GM04504 (cell line): ENCODE measurements at places on chromosomes 5 and 9.

DNA sequence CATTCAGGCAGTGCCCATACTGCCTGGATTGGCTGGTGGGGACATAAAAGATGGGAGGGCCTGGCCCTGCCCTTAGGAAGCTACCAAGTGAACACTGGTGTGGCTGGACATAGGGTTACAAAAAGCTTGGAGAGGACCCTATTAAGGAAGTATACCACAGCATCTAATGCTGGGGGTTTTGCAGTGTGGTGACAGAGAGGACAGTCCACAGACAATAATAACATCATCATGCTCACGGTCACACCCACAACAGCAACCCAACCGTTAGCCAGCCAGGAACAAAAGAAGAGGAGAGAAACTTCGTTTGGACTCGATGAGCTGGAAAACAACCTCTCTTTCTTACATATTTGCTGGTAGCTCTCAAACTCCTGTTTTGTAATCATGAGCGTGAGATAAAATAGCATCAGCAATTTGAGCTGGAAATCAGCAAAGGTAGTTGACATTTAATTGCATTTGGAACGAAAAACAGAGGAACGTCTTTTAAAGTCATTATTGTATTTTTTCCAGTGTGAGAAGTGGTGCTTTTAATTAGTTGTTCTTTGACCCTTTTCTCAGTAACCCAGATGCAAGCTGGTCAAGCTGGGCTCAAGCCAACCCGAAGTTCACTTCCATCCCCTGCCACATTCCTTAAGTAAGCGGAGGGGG, 73.4 kb downstream of the NSG2 start:
- no peak for DNase-seq

GRCh38 chr9:100619665-100620064, 41.8 kb downstream of the CAVIN4 start:
- no peak for DNase-seq

- DNase-seq: no peak
Observed at GRCh38 chr9:96163161-96163560, 138.8 kb downstream of the HSD17B3 start.

DNA sequence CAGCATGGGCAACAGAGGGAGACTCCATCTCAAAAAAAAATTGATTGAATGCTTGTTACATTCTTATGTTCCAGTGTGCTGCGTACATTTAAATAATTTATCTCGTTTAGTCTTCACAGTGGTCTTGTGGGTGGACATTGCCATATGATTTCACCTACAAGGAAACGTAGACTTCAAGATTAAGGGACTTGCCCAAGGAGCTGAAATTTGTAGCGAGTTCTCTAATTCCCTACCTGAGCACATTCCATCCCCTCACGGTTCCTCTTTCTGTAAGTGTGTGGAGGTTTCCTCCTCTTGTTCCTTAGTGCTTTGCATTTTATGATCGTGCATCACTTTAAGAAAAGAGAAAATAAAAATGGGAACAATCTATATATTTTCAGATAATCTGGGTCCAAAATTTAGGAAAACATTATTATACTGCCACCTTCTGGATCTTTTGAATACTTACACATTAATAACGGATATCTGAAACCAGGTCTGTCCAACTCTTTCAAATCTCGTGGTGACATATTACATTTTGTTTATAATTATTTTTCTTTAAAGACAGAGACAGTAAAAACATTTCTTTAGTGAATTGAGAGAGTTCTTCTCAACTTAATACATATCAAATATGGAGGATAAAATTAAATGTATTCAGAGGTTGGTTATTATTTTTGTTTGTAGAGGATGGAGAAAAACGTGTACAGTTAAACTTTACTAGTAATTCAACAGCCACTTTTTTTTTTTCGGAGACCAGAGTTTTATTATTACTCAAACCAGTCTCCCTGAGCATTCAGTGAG, 29.9 kb upstream of the C7 start:
- DNase-seq: no peak

DNA sequence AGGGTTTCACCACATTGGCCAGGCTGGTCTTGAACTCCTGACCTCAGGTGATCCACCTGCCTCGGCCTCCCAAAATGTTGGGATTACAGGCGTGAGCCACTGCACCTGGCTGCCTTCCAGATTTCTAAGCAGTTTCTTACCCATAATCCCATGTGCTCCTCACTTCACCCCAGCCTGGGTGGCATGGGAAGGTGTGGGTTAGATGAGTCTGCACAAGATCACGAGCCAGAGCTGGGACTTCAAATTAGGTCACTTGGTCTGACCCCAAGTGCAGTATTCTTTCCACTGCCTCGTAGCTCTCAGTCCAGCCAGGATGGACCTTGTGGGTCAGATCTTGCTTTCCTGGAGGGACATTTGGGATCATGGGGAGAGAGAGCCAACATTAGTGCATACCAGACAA, 37.5 kb upstream of the STRBP start:
- no peak for DNase-seq
